ENCODE measurements at places on chromosomes 1 and 21.

DNA sequence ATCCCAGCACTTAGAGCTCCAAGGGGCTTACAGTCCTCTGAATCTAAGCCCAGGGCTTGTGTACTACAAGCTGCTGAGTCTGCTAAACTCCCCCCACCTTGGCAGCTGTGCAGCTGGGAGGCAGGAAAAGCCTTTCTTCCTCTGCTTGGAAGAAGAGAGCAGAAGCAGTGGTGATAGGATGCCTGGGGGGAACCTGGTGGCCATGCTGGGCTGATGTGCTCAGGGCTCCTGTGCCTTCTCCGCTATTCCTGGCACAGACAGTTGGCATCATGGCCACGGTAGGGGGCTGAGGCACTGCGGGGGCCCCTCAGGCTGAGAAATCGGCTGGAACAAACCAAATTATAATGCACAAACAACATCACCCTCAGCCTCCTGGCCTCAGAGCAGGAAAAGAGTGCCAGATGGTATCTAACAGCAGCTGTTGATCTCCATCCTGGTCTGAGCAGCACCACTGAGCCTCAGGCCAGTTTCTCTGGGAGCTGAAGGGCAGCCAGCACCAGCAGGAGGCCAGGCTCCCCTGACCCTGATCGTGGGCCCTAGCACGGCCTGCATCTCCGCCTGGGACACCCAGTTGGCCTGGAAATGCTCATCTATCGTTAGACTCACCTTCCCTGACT is 35.8 kb downstream of the ECE1 start:
- no peak for DNase-seq

- DNase-seq, result no peak
Observed at GRCh38 chr1:31101147-31101502, 35.6 kb upstream of the PUM1 start.

GRCh38 chr1:171835891-171836290 is 5.4 kb upstream of the DNM3 start:
- DNase-seq, result no peak

- no peak for DNase-seq
Observed at GRCh38 chr1:66443793-66444192, 90.2 kb upstream of the SGIP1 start.

DNA sequence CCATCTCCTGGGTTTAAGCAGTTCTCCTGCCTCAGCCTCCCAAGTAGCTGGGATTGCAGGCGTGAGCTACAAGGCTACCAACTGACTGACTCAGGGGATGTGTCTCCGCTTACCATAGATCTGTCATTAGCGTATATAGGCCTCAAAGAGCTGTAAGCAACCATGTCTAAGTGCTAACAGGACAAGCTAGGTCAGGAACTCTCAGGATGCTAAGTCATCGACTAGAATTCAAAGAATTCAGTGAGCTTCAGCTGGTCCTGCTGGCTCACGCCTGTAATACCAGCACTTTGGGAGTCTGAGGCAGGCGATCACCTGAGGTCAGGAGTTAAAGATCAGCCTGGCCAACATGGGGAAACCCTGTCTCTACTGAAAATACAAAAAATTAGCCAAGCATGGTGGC is 29.5 kb downstream of the CAPN2 start:
- DNase-seq, result no peak

GRCh38 chr1:219582865-219583264 is 30.0 kb downstream of the ZC3H11B start:
- no peak for DNase-seq

DNA sequence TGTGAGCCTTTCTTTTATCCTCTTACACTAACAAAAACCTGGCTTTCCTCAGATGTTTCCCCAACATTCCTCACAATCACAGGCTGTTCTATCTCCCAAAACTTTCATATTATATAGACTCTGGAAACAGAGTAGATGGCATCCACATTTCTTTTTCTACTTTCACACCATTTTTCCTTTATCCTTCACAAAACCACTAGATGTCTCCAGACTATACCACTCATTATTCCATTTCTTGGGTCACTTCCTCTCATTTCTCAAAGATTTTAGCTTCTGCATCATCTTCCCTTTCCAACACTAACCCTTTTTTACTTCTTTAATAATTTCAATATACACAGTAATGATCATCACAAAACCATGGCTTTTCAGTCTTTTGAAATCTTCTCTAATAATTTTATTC is 286.0 kb upstream of the DEPDC1 start:
- no peak for DNase-seq

DNA sequence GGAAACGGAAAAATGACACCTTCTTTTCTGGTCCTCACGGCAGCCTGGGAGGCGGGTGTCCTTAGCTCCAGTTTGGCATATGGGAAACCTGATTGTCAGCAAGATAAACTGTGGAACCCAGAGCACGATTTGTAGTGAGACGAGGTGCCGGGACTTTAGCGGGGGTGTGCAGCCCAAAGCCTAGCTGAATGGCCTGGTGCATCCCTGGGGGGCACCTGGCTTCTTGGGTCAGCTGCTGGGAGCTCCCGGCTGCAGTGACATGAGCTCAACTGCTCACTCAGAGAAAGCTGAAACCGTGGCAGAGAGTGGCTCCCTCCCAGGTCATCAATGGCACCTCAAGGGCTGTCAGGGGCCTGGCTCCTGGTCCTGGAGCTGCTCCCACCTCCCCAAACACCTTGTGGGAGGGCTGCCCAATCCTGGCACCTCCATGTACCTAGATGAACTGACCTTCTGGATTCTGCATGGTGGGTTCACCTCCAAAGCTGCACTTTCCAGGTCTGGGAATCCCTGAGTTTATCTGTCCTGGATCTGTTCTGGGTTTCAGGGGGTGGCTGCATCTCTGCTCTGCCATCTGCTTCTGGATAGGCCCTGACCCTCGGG is 260.5 kb downstream of the MATN1 start:
- no peak for DNase-seq

DNA sequence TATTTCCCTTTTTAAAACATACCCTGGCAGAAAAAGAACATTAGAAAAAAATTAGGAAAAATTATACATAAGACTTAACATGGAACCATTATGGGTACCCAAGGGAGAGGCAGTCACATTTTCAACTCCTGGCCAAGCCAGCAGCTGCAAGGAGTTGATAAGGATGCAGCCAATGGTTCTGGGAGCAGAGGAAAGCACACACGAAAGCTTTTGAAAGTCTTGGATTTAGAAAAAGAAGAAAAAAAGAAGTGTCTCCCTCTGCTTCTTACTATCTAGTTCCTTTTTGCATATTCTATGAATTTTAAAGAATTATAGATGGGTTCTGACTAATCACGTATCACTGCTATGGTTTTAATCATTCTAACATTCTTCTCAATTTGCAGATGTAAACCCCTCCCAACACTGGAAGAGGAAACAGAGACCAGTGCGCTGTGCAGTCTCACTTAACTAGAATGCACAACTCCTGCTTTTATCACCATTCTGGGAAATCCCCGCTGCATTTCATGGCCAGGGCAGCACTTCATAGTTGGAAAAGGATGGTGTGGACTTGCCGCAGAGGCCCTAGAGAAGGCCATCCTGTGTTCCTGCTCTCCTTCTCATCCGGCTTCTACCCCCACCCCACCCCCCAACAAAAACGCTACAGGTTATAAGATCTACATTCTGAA is 2.7 kb upstream of the CD58 start:
- DNase-seq, result no peak

DNA sequence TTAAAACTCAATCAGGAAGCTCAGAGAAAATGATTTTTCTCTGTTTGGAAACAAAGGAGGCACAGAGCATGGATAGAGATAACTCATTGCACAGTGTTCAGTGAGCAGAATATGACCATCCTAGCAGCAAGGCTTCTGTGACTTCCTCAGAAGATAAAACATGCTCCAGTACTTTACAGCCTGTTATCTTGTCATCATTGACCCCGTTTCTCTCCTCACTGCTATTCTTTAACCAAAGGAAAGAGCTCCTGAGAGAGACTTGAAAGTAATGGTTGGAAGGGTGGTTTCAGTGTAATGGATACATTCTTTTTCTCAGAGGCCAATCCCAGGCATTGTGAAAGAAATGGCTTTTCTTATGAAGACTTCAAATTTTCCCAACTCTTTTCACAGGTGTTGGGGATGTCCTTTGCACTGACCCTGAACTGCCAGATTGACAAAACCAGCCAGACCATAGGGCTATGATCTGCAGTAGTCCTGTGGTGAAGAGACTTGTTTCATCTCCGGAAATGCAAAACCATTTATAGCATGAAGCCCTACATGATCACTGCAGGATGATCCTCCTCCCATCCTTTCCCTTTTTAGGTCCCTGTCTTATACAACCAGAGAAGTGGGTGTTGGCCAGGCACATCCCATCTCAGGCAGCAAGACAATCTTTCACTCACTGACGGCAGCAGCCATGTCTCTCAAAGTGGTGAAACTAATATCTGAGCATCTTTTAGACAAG is 25.9 kb downstream of the CD53 start:
- no peak for DNase-seq

DNA sequence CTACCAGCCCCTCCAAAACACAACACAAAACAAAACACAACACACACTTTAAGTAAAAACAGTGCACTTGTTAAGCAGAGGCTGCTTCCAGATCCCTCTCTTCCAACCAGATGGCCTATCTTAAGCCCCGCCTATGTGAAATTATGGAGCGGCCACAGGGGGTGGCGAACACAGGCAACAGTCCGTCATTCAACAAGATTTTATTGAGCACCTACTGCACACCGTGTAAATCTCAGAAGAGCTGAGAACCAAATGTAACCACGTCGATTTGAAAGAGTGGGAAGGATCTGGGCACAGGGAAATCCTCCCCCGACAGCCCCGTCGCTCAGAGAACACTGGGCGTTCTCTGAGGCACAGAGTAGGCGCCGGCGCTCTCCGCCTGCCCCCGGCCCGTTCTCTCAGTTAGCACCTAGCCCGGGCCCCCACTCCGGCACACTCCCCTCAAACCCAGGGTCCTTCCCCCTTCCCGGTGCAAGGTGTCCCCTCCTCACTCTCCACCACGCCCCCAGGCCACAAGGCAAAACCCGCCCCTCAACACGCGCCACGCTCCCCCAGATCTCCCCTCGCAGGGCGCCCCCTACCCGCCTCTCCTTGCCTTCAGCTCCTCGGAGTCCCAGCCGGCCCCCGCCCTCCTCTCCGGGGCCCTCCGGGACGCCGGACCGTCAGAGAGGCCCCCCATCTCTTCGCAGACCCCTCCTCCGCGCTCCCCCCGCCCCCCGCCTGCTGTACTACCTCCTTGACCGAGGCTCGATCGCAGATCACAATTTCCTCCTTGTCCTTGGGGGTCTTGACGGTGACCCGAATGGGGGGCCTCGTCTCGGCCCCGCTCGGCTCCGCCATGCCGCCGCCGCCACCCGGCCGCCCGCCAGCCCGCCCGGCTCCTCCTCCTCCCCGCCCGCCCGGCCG is 483 bp downstream of the UBQLN4 start:
- DNase-seq, result peak; percentile 78

DNA sequence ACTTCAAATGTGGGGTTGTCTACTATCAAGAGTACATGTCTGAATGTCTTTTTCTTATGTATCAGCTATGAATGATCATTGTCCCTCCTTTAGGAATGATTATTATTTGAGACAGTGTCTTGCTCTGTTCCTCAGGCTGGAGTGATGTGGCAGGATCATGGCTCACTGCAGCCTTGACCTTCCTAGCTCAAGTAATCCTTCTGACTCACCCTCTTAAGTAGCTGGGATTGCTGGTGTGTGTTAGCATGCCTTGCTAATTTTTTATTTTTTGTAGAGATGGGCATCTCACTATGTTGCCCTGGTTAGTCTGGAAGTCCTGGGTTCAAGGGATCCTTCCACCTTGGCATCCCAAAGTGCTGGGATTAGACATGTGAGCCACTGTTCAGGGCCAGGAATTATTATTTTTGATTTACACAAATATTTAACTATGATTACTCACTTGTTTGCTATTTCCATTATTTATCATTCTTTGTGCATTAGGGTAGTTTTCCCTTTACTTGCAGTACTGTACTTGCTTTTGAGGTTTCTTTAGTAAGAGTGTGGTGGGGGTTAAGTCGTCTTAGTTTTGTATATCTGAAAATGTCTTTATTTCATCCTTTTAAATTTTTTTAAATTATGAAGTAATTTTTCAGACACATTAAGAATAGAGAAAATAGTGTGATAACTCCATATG is 12.8 kb downstream of the S100A7 start:
- no peak for DNase-seq

GRCh38 chr1:218425647-218426342 is 80.7 kb downstream of the TGFB2 start:
- DNase-seq, result no peak

GRCh38 chr21:41011098-41011731 is 156.7 kb upstream of the BACE2 start:
- no peak for DNase-seq

DNA sequence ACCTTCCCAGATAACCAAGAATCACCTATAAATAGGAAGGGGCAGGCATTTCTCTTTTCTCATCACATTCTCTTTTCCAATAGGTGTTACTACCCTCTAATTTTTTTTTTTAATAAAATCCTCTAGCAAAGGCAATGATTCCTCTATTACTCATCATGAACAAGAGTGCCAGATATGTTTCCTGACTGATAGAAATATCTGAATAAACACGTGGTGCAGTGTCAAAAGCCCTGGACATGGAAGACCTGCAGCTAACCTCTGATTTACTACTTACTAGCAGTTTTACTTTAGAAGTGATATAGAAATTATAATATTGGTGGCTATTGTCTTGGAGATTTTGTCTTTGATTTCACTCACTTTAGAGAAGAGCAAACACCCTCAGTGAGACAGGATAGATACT is 194.6 kb upstream of the SAMSN1 start:
- no peak for DNase-seq

- DNase-seq, result no peak
Observed at GRCh38 chr1:198959032-198959431, 320.2 kb downstream of the PTPRC start.

DNA sequence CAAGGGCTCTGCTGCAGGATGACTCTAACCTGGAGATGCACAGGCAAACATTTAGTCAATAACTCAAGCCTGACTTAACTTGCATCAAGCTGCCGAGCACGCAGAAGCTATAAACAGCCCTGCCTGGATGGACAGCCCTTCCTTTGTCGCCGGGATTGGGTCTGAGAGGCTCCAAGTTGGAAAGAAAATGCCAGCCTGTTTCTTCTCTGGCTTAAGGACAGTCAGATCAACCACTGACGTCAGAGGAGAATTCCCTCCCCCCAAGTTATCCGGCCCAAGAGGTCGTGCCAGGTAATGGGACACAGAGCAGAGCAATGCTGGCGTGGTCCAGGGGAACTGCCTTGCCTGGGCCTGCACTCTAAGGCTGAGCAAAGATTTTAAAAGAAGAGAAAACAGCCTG is 27.1 kb upstream of the LRRC38 start:
- DNase-seq, result no peak

DNA sequence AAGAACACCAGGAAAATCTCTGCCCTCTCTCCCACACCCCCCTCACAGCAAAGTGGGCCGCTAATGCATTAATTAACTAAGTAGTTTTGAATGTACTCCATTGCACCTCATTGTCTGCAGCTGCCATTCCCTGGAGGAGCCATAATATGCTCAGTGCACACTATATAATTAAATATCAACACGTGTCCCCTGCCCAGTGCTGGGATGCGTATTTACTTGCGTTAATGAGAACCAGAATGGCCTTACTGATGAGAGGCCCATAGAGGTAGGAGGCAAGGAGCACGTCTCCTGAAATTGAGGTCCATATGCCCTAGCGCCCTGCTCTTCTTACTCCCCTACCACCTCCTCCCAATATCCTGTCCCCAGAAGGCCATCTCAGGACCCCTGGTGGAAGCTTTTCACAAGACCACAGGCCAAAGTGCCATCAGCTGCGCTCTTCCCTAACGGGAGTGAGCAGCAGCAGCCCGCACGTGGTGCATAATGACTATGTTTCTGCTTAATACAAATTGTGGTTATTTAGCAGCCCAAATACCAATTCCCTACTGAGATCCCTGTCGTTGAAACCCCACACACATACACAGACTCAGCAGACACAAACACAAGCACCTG is 76.8 kb downstream of the PLXNA2 start:
- DNase-seq, result no peak

- no peak for DNase-seq
Observed at GRCh38 chr1:231213831-231214573, 27.0 kb upstream of the GNPAT start.
